ENCODE measurements at places on chromosomes 3 and 15.

GRCh38 chr3:172511783-172512762 lies 11.2 kb downstream of the TNFSF10 start:
- peak; percentile 60 for DNase-seq

- no peak for DNase-seq
Measured at GRCh38 chr15:100778831-100779288, 100.8 kb upstream of the ALDH1A3 start.

GRCh38 chr15:66170042-66170441 lies 83.5 kb downstream of the MEGF11 start:
- no peak for DNase-seq

DNA sequence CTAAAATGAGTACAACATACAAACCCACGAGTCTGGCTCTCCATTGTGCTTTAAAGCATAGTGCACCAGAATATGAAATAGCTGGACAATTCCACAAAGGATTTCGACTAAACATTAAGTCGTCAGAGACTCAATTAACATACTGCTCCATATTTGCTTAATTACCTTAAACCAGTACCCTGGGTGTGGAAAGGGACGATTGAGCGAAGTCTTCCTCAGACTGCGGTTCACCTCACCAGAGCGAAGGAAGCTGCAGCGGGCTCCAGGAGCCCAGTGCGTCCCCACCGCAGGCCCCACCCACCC lies 218 bp upstream of the TRPC1 start:
- no peak for DNase-seq

DNA sequence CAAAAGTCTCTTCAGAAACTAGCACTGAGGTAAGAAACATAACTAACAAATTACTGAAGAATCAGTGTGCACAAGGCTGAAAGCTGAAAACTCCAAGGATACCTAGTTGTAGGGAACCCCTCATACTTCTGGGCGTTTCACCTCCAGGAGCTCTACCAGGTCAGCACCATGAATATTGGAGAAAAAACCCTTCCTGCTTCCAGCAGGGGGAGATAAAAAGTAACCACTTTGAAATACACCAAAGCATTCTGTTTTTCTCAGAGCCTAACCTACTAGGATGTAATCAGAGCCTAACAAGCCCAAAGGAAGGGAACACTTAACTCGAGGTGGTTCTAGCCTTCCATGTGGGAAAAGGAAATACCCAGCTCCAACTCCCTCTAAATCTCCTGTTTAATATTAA lies 175.8 kb upstream of the MME start:
- peak; percentile 64 for DNase-seq

- no peak for DNase-seq
Measured at GRCh38 chr15:66868918-66869317, 166.9 kb downstream of the SMAD6 start.

DNA sequence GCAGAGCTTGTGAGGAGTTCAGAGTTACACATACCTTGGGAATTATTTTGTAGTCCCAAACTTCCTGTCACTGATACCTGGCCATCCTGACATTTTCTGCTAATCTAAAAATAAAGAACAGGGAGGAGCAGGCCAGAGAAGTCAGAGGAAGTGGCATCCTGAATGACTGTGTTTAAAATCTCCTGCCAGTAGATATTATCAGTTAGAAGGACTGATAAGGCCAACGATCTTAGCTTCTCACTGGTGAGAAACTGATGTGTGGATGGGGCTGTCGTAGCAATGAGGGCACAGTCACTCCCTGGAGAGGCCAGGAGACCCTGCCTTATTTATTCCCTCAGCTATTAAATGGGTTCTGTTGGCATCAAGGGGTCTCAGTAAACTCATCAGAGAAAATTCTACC lies 115.1 kb downstream of the DGKG start:
- DNase-seq, result no peak

DNA sequence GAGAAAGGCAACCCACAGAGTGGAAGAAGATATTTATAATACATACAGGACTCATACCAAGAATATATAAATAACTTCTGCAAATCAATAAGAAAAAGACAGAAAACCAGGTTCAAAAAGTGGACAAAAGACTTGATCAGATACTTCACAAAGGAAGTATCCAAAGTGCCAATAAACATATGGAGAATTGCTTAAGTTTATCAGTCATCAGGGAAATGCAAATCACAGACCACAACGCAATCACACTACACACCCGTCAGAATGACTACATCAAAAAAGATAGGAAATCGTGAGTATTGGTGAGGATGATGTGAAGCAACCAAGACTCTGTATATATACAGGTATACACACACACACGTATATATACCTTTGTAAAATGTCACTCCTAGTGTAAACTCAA lies 180.6 kb downstream of the FAM43A start:
- no peak for DNase-seq

DNA sequence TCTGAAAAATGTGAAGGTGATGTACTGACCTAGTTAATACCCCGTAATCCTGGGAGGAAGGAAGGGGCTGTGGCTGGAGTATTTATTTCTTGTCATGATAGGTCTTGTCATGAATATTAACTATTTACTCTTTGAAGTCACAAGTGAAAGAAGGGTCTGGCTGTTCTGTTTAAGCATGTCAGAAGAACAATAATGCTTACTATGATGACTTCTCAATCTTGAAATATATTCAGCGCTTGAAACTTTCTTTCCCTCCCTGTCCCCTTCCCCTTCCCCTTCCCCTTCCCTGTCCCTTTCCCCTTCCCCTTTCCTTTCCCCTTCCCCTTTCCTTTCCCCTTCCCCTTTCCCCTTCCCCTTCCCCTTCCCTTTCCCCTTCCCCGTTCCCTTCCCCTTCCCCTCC lies 153.9 kb downstream of the PPM1L start:
- DNase-seq, result no peak

DNA sequence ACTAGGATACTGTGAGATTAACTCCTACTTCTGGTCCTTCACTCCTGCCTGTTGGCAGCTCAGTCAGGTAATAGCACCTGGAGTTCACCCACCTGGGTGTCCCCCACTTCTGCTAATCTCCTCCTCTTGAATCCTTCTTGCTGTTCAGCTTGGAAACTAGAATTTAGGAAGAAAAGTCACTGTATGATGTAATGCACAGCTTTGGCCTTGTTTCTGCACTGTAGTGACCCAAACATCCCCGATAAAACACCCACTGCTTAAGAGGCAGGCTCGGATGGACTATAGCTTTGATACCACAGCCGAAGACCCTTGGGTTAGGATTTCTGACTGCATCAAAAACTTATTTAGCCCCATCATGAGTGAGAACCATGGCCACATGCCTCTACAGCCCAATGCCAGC lies 24.8 kb downstream of the STARD5 start:
- DNase-seq, result no peak

DNA sequence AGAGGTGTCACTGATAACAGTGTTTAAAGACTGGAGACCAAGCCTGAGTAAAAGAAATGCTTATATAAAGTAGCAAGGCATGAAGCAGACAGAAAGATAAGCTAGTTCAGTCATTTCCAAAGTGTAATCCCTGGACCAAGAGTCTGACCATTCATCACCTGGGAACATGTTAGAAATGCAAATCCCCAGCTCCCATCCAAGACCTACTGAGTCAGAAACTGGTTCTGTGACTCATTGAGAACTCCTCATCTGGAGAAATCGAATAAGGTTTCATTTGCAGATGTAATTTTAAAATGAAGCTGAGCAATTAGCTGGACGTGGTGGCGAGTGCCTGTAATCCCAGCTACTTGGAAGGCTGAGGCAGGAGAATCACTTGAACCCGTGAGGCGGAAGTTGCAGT lies 473.9 kb upstream of the UBE2E2 start:
- no peak for DNase-seq

DNA sequence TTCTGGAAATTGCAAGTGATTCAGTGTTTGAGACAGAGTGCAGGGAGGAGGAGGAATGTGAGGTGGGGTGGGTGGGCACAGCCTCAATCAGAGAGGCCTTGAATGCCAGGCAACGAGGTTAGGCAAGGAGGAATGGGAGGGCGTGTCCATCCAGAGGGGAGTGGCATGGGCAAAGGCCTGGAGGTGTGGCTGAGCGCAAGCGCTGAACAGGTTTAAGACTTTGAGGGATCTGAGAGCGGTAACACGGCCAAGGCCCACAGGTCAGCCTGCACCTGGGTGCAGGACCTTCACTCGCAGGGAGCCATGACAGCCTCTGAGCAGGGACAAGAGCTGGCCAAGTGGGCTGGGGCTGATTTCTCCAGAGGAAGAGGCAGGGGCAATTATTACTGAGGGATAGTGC lies 125.9 kb downstream of the TPRA1 start:
- no peak for DNase-seq

DNA sequence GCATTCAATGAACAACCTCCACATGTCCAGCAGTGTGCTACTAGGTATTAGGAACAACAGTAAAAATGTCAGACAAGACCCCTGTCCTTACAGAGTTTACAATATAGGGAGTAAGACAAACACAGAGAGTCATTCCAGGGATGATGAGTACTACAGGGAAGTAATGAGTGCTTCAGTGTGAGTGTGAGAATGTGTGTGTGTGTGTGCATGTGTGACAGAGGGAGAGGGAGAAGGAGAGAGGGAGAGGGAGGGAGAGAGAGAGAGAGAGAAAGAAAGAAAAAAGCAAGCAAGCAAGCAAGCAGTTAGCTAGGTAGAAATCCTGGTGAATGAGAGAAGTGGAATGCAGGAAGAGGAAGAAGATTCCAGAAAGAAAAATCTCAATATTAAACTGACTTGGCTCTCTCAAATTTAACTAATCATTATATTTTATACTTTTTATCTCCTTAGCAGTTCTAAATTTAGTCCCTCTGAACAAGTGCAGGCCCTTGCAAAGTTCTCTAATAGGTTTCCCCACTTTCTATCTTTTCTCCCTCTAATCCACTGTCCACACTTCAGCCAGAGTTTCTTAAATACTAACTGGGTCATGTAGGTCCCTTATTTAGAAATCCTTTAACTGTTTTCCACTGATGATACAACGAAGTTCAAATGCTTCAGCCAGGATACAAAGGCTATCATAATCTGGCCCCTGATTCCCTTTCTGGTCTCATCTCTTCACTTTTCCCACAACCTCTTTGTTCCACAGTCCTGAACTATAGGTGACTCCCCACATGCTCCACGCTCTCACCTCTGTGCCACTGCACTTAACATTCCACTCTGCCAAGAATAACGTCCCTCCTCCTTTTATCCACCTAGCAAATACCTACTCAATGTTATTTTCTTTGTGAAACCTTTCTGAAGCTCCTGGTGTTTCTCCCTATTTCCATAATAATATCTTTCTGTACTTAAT lies 10.3 kb downstream of the DCBLD2 start:
- peak; percentile 40 for DNase-seq

- no peak for DNase-seq
Measured at GRCh38 chr3:12687948-12688347, 24.0 kb upstream of the RAF1 start.

DNA sequence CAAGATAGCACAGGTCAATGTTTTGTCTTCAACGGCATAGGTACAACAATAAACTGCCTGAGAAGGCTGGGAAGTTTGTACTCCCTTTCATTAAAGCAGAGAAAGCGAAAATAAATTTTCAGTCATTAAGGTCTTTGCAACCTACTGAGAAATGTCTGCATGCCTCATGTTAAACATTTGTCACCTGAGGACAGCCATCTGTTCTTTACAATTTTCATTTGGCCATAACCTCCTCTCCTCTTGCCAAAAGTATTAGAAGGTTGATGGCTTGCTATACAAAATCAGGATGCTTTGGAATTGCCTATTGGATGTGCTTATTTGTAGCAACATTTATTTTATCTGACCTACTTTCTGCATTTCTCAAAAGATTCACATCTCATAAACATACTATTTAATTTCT lies 122.7 kb downstream of the GOLIM4 start:
- no peak for DNase-seq

DNA sequence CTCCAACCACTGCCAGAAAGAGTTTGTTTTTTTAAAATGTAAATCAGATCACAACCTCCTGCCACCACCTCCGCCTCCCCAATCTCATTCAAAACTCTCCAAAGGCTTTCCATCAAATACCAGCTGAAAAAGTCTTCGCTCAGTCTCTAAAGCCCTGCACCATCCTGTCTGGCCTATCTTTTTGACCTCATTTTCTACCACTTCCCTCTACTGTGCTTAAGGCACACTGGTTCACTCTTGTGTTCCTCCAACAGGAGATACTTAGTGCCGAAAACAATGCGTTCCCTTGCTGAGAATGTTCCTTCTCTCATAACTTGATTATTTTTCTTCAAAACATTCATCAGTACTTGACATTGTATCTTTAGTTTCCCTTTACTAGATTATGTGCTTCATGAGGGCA lies 3.5 kb downstream of the BTBD1 start:
- DNase-seq, result no peak

DNA sequence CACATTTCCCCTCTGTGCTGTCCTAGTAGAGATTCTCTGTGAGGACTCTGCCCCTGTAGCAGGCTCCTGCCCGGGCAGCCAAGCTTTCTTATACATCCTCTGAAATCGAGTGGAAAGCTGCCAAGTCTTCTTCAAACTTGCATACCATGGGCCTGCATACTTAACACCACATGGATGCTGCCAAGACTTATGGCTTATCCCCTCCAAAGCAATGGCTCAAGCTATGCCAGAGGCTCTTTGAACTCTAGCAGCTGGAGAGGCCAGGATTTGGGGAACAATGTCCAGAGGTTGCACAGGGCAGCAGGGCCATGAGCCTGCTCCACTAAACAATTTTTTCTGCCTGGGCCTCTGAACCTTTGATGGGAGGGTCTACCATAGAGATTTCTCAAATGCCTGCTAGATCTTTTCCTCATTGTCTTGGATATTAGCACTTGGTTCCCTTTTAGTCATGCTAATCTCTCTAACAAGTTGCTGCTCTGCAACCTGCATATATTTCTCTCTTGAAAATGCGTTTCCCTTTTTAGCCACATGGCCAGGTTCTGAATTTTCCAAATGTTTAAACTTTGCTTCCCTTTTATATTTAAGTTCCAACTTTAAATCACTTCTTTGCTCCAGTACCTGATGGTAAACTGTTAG lies 6.1 kb upstream of the PLSCR4 start:
- DNase-seq, result peak; percentile 66

- no peak for DNase-seq
Measured at GRCh38 chr3:13839253-13839652, 40.6 kb downstream of the WNT7A start.

DNA sequence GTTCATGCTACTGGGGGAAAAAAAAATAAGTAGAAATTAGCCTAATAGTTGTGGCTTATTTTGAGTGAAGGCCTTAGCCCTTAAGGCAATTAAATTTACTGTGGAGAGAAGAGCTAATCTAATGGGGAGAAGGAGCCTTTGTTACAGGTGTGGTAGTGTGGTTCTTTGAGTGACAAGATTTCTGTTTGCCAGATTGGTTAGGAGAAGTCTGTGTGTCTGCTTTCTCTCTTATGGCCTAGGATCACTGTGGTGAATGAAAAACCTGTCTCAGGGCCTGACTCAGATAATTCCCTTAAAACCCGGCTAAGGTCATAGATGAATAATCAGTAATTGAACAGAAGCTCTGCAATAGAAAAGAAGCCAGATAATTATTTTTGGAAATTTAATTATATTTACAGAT lies 27.0 kb downstream of the OPA1 start:
- DNase-seq, result no peak

DNA sequence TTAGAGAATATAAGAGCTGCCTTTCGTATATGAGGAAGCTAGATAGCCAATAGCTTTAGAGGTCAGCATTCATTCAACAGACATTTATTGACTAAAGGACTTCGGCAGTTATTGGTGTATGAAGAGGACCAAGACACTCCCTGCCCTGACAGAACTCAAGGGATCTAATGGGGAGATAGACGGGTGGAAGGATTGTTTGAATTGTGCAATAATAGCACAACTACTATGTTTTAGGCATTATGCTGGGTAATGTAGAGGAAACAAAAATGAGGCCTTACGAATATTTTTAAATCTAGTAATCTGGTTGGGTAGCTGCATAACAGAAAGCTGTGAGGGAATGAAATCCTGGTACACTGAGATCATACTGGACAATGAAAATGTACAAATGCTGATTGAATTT lies 5.0 kb downstream of the LRCH3 start:
- DNase-seq, result no peak
